ENCODE measurements at places on chromosomes 11 and 22.

DNA sequence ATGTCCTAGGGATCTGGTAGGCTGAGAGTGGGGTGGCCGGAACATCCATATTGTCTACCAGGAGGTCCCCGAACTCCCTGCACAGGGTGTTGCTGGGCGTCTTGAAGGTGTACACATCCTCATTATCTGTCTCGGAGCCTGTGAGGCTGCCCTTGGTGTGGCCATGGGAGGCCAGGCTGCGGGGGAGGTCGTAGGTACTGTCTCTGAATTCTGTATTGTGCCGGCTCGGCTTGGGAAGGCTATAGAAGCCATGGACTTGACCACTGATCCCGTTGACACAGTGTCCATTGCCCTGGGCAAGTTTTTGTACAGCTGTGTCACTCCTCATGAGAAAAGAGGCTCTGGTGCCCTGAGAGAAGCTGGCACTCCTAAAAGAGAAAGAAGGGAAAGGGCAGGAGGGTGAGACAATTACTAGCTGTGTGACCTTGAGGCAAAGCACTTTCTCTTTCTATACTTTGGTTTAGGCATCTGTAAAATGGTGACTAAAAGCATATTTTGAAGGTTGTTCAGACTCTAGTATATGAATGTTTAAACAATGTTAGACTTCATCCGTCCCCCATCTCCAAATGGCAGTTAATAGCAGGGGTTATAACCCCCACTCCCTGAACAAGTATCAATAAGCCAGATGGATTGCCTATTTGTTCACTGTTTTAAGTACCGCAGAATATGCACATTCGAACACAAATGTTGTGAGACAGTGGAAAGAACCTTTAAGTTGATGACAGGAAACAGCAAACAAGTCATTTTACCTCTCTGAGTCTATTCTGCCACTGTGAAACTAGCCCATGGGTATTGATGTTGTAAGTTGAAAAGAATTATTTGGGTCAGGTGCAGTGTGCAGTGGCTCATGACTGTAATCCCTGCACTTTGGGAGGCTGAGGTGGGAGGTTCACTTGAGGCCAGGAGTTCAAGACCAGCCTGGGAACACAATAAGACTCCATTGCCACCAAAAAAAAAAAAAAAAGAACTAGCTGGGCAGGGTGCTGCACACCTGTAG, 38.3 kb downstream of the USP35 start:
- DNase-seq: no peak

- DNase-seq: no peak
These were observed 827 bp upstream of the MUC2 start for GRCh38 chr11:1073851-1074243.

- no peak for DNase-seq
These were observed 3.4 kb downstream of the OR10A6 start for GRCh38 chr11:7927635-7928034.

DNA sequence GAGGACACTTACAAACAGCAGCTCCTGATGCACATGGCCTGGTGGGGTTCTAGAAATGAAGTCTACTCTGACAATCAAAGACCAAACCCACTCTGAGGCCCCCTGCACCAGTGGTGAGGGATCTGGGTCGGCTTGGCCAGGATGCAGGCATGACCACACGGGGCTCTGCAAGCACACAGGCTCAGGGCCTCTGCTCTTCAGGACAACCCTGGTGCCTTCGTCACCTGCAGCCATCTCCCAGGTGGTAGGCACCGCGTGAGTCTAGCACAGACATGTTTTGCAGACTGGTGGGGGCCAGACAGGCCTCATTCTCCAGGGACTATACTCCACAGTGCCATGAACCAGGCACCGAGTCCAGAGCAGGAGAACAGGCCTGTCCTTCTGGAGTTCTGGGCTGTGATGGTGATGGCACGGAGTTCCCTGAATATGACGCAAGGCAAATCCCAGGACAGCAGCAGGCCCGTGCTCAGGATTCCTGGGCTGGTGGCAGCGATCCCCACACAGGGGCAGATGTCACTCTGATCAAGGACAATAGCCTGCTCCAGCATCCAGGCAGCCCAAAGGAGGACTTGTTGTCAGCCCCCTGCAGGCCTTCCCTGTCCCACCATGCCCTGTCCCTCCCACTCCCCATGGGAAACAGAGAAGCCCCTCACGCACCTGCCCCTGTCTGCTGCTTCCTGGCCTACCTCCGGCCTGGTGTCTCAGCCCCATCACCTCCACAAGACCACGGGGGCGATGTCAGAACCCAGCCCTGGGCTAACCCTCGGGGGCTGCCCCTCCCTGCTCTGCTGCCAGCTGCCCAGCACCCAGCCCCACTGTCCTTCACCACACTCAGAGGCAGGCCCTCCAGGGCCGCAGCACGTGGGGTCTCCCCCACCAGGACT, 36.1 kb downstream of the GNB1L start:
- DNase-seq: peak; percentile 17

DNA sequence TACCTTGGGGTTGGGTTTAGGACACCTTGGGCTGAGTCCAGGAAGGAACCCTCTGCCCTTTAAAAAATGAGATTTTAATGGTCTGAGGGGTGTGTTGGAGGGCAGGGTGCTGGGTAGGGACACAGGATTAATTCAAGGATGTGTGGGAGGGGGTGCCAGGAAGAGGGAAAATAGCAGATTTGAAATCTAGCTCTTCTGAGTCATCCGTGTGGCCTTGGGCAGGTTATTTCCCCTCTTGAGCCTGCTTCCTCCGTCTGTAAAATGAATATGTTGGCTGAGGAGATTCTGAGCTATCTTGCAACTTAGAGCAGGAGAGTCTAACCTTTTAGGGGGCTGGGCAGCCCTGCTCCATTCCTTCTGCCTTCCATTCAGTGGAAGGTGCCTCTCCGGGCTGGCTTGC, 3.0 kb downstream of the TSPAN18 start:
- no peak for DNase-seq

GRCh38 chr11:118018401-118018800, 32.2 kb downstream of the IL10RA start:
- no peak for DNase-seq

- DNase-seq: no peak
These were observed 100.9 kb upstream of the BID start for GRCh38 chr22:17875156-17875555.

- DNase-seq: no peak
These were observed 132.1 kb upstream of the LDLRAD3 start for GRCh38 chr11:35811783-35812182.

DNA sequence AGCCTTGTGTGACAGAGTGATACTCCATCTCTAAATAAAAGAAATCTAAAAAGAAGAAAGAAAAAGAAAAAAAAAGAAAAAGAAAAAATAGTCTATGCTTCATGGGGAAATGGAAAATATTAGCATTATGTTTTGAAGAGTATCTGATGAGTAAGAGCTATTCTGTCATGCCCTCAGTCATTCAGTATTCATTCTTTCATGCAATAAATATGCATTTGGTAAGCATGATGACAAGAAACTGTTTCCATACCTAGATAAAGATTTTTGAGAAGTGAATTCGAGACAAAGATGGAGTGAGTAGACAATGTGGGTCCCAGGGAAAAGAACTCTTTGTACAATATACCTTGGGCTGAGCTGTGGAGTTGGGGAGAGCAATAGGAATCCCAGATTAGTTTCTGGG, 6.2 kb upstream of the IFTAP start:
- DNase-seq: no peak

DNA sequence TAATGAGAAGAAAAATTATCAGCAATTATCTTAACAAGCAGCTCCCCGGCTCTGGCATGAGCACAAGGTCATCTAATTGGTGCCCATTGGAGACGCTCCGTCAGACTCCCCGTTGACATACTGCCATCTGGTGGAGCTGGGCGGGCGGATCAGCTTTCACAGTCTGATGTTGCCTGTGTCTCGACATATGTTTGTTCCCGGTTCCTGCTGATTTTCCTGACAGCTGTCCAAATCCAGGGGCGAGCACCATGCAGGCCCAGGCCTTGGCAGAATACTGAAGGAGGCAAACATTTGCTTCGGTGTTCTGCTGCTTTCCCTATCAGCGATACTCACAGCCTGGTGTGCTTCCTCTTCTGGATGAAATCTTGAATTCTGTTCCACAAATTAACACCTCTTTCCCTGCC, 43.8 kb upstream of the BARX2 start:
- DNase-seq: peak; percentile 32

DNA sequence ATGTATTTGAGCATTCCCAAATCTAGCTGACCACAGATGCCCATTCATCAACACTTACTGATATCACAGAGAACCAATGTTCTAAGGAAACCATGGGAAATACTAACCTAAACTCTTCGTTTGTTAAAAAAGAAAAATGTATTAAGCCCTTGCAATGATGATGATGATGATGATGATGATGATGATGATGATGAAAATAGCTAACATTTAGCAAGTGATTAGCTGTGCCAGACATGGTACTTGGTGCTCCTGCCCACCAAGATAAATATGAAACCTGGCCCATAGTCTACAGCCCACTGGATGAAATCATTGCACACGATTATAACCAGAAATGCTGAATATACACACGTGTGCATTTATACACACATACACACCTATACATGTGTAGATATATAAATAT, 37.5 kb downstream of the SMCO4 start:
- DNase-seq: no peak

DNA sequence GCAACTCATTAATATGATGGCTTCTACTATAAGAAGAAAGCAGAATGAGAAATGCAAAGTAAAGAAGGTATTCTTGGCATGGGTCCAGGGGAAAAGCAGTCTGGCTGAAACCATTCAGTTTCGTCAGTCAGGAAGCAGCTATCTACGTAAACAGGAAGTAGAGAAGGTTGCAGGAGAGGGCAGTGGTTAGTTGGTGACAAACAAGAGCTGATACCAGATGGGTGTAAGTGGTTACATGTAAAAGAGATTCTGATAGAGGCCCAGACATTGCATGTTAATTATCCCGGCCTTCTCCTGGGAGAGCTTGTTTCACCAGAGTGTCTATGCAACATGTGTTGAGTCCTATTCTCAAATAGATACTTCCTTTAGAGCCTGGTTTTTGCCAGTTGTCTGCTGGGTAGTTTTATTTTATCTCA, 58.4 kb upstream of the PSMA1 start:
- DNase-seq: no peak

- DNase-seq: peak; percentile 29
These were observed 3.0 kb downstream of the NCR3LG1 start for GRCh38 chr11:17354601-17354991.

DNA sequence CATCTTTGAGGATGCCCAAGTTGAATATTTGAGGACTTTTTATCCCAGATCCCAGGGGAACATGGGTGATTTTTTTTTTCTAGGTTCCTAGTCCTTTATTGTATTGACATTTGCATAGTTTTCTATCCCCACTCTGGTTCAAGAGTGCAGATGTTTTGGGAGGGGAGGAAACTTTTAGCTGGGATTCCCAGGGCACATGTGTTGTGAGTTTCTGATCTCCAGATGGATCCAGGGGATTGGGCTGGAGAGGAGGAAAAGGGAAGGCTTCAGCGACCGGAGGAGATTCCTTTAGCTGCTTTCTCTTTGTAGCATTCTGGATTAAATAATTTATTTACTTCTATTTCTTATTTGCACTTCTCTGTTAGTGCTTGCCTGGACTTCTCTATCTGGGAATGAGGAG, 14.7 kb upstream of the SORL1-AS1 start:
- no peak for DNase-seq

DNA sequence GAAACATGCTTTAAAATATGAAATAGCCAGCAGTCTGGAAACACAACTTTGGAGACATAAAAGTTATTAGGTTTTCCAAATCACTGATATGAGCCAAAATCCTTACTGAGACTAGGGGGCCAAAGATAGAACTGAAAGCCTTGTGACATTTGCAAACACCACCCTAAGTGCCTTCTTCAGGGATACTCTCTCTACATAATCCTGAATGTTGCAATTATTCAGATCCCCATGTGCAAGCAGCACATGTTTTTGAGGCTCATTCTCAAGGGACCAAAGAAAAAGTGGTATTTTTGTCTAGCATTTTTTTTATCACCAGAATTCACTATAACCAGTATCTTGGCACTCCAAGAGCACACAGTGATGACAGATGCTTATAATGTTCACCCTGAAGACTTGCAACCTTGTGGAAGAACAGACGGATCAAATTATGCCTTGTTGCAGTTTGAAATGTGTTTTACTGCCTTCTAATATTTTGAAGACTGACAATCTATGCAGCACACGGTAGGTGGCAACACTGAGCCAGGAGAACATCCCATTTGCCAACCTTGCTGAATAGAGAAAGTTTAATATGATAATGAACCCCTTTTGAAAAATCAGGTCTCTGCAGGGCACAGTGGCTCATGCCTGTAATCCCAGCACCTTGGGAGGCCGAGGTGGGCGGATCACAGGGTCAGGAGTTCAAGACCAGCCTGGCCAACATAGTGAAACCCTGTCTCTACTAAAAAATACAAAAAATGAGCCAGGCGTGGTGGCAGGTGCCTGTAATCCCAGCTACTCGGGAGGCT, 78.5 kb downstream of the PLEKHA7 start:
- DNase-seq: no peak

DNA sequence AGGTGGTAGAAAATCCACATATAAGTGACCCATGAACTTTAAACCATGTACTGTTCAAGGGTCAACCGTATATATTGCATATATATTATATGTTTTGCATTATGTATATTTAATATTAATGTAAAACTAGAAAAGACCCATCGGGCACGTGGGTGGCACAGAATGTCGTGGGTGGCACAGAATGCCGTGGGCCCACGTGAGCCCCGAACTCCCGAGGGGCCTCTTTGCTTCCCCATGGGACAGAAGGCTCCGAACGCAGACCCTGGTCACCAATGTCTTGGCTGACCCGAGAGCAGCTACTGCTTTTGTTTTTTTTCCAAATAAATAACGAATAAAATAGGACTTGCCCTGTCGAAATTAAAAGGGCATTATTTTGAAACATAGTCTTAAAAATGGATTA, 415.4 kb downstream of the BRD1 start:
- DNase-seq: no peak

DNA sequence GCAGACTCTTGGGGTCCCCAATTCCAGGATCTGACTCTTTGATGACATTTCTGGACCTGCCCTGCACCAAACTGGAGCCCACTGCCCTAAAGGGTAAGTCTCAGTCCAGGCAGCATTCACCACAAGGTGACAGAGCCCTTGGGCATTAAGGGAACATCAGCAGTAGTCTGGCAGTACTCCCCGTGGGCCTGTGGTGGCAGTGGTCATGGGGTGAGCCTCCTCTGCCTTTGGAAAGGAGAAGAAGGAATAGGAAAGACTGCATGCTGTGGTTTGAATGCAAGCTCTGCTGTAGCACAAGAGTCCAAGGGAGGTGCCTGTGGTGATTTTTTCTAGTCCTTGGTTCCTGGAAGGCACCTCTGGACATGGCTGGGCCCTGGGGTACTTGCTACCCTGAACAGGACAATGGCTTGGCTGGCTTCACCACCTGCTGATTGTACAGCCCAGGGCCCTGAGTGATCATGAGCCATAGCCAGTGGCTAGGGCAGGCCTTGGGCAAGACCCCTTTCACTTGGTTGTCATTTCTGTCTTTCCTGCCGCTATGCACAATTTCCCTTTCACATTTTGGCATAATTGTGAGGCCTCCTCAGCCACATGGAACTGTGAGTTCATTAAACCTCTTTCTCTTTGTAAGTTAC, 160.7 kb upstream of the GRIA4 start:
- no peak for DNase-seq

- no peak for DNase-seq
These were observed 34.6 kb downstream of the BBOX1 start for GRCh38 chr11:27075192-27075591.

Measured in GM12891 (cell line).